ENCODE measurements at places on chromosomes 2 and 18. TPM values are rescaled to one million over a fixed set of nuclear protein-coding genes. Genes with fewer than 3 reads are reported as not detected.
A peak's percentile ranks its signal among the peaks of the same experiment; 100 is the strongest.

DNA sequence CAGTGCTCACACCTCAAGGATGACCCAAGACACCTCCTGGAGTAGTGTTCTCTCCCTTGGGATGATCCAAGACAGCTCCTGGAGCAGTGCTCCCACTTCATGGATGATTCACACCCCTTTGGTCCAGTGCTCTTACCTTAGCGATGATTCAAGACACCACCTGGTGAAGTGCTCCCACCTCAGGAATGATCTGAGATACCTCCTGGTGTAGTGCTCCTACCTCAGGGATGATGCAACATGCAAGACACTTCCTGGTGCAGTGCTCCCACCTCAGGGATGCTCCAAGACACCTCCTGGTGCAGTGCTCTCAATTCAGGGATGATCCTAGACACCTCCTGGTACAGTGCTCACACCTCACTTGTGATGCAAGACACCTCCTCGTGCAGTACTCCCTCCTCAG lies 123.1 kb downstream of the ASB1 start:
- no peaks in the 10 kb centered on the region for H3K27me3 ChIP-seq
- H3K36me3 ChIP-seq = no peaks in the 10 kb centered on the region
- H3K4me1 ChIP-seq = no peaks in the 10 kb centered on the region
- H3K4me3 ChIP-seq = no peak overlapping the region
- H3K27ac ChIP-seq = no peak overlapping the region

GRCh38 chr2:238237431-238238135 lies 2.3 kb downstream of the HES6 start:
- H3K36me3 ChIP-seq = no peaks in the 10 kb centered on the region
- H3K4me1 ChIP-seq = no peaks in the 10 kb centered on the region
- no peak overlapping the region for H3K4me3 ChIP-seq
- H3K27me3 ChIP-seq = peaks cover 42% of the 10 kb centered on the region

- peaks cover 66% of the 10 kb centered on the region for H3K36me3 ChIP-seq
- no peak overlapping the region for H3K4me3 ChIP-seq
- H3K27me3 ChIP-seq = no peaks in the 10 kb centered on the region
- no peaks in the 10 kb centered on the region for H3K4me1 ChIP-seq
- no peak for DNase-seq
Measured at GRCh38 chr2:152620985-152621384, 96.3 kb downstream of the PRPF40A start.

GRCh38 chr2:233165895-233166661 lies 85.4 kb upstream of the ATG16L1 start:
- no peak overlapping the region for H3K27ac ChIP-seq
- no peak for DNase-seq
- no peaks in the 10 kb centered on the region for H3K4me1 ChIP-seq
- no peaks in the 10 kb centered on the region for H3K27me3 ChIP-seq
- H3K36me3 ChIP-seq = no peaks in the 10 kb centered on the region

DNA sequence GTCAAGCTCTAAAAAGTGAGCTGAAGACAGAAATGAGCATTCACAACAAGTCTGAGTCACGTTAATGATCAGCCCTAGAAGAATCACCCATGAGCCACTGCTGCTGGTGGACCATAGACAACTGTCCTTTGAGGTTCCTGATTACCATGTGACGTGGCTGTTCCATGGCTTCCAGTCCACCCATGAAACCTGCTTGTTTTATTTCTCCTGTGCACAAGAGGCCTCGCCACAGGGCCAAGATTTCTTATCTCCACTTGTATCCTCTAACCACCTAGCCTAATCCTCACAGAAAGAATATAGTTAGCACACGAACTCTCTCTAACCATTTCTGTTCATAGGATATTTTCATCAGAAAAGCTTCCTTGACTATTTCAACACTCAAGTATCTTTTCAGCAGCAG lies 242.7 kb downstream of the MREG start:
- H3K36me3 ChIP-seq = no peaks in the 10 kb centered on the region
- H3K27ac ChIP-seq = no peak overlapping the region
- no peaks in the 10 kb centered on the region for H3K27me3 ChIP-seq

DNA sequence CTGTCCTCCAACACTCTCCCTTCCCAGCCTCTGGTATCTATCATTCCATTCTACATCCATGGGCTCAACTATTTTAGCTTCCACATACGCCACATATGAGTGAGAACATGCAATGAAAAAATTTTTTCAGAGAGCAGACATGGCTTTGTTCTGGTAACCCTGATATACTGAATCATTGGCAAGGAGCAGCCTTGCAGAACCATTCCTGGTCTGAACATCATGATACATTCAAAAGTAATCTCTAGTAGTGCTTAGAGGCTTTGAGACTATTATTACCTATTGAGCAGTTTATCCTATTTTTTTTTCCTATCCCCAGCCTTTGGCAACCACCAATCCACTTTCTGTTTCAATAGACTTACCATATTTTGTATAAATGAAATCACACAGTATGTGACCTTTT lies 393.1 kb upstream of the KCNH7 start:
- no peak overlapping the region for H3K27ac ChIP-seq
- no peaks in the 10 kb centered on the region for H3K36me3 ChIP-seq
- no peak overlapping the region for H3K4me3 ChIP-seq
- H3K4me1 ChIP-seq = peaks cover 6% of the 10 kb centered on the region

- no peak overlapping the region for H3K27ac ChIP-seq
- no peak overlapping the region for H3K4me3 ChIP-seq
- no peaks in the 10 kb centered on the region for H3K27me3 ChIP-seq
- no peaks in the 10 kb centered on the region for H3K36me3 ChIP-seq
- DNase-seq = no peak
Measured at GRCh38 chr2:136956050-136956449, 190.7 kb downstream of the THSD7B start.

- no peaks in the 10 kb centered on the region for H3K36me3 ChIP-seq
- peaks cover 3% of the 10 kb centered on the region for H3K4me1 ChIP-seq
- H3K27ac ChIP-seq = peak overlapping the region; percentile 52
- peak; percentile 88 for DNase-seq
- H3K4me3 ChIP-seq = peak overlapping the region; percentile 78
Measured at GRCh38 chr18:61606068-61606660, 272.9 kb downstream of the CDH20 start.

DNA sequence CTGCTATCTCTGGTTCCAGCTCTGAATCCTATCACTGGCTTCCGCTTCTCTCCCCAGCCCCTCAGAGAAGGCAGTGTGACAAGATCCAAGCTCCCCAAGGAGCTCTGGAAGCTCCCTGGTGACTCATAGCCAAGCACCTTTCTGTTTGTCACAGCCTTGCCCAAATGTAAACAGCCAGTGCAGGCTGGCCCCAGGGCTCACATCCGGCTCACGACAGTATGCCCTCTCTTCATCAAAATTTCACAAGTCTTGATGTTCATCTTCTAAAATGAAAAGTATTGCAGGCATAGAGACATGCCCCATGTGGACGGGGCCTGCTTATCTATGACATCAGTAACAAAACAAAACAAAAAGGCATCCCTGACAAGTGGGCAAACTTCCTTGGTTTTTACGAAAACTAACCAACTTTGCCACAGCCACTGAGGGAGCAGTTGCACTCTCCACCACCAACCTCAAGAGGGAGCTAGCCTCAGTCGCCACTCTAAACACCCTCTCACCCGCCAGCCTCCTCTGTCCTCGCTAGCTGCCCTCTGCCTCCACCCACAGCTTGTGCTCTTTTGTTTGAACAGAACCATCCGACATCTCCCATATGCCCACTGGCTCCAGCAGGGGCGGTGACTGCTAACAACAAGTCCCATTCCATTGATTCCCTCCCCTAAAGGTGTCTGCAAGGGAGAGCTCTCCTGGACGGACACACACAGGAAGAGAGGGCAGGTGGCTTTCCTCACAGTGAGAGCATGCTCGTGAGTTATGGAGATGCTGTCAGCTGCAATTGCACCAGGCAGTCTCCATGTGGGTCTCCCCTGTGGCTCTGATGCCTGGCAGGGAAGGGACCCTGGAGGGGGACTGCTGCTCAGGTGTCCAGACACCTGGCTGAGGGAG lies 71.0 kb upstream of the DAPL1 start:
- H3K36me3 ChIP-seq = no peaks in the 10 kb centered on the region
- DNase-seq = peak; percentile 87
- H3K4me3 ChIP-seq = no peak overlapping the region
- no peak overlapping the region for H3K27ac ChIP-seq
- H3K4me1 ChIP-seq = no peaks in the 10 kb centered on the region

DNA sequence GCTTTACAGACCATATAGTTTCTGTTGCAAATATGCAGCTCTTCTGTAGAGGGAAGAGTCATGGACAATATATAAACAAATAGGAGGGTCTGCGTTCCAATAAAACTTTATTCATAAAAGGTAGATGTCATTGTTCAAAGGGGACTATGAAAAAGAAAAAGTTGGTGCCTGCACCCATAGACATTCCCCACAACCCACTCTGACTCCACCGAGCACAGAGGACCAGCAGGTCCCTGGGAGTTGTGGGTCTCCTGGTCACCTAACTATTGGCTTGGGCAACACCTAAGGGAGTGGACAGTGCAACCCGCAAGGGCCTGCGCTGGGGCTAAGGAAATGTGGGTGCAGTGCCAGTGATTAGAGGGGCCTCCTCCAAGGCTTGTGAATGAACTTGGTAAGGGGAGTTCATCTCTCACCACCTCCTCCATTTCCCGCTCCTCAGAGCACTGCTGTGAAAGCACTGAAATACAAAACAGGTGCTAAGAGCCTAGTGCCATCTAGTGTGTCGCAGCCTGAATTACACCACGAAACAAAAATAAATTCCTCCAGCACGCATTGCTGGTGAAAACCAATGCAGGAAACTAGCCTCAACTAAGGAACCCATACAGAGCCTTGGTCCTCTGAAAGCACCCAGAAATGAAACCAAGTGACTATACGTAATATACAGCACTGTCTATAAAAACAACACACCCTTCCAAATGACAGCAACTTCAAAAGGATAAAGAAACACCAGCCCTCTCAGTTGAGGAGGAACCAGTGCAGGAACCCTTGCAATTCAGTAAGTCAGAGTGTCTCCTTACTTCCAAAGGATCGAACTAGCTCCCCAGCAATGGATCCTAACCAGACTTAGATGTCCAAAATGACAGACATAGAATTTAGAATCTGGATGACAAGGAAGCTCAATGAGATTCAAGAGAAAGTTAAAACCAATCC lies 166.6 kb downstream of the RNF144A start:
- no peaks in the 10 kb centered on the region for H3K36me3 ChIP-seq
- H3K4me1 ChIP-seq = no peaks in the 10 kb centered on the region
- peak; percentile 79 for DNase-seq
- no peak overlapping the region for H3K27ac ChIP-seq
- no peaks in the 10 kb centered on the region for H3K27me3 ChIP-seq
- no peak overlapping the region for H3K4me3 ChIP-seq

CCDC142 gene
- total RNA-seq = 27.2 TPM

UPP2 gene
- not detected for total RNA-seq

COPS7B gene
- 55.0 TPM for total RNA-seq

All from endodermal cell (in vitro differentiated cells).